ENCODE measurements at places on chromosomes 3 and 15.

GRCh38 chr15:86810329-86810728 lies 730.7 kb downstream of the AGBL1 start:
- no peak for DNase-seq

- DNase-seq: no peak
Observed at GRCh38 chr3:63467392-63467791, 185.1 kb upstream of the SNTN start.

DNA sequence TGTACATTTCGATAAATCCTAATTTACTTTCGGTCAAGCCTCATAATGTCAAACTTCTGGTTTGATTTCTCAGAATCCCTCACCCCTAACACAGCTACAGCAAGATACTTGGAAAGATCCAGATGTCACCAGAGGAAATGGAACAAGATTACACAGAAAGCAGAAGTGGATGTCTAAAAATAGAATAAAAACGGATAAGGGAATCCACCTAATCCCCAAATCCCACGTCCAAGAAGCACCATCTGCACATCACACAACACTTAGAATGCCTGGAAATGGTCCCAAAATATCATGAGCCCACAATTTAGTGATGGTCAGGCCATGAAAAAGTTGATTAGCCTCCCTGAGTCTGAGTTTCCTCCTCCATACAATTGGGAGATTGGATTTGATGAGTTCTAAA lies 61.7 kb downstream of the AGTR1 start:
- DNase-seq: no peak

GRCh38 chr15:73680549-73680948 lies 3.6 kb upstream of the CD276 start:
- no peak for DNase-seq

GRCh38 chr3:157046520-157046919 lies 113.4 kb downstream of the CCNL1 start:
- DNase-seq: no peak

GRCh38 chr3:184110316-184110725 lies 13.5 kb downstream of the HTR3E start:
- DNase-seq: no peak

GRCh38 chr3:125165189-125165947 lies 47.2 kb downstream of the SLC12A8 start:
- DNase-seq: no peak

GRCh38 chr3:99509224-99509623 lies 129.2 kb upstream of the COL8A1 start:
- no peak for DNase-seq

DNA sequence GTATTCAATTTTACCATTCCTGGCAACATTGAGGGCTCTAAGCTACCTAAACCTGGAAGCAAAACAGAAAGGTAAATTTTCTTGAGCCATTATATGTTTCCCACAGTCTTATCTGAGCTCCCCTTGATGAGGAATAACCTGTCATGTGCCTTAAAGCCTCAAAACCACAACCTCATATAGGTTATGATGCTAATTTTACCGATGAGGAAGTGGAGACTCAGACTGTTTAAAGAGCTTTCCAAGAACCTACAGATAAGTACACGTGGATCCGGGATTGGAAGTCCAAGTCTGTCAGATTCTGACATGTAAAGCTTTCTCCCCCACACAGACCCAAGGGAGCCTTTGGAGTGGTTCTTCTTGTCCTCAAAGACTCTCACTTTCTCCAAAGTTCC lies 140.5 kb downstream of the SEMA6D start:
- no peak for DNase-seq

GRCh38 chr3:69442771-69443311 lies 57.0 kb upstream of the FRMD4B start:
- DNase-seq: peak; percentile 6

GRCh38 chr3:42071904-42072812 lies 19.0 kb upstream of the TRAK1 start:
- DNase-seq: no peak

DNA sequence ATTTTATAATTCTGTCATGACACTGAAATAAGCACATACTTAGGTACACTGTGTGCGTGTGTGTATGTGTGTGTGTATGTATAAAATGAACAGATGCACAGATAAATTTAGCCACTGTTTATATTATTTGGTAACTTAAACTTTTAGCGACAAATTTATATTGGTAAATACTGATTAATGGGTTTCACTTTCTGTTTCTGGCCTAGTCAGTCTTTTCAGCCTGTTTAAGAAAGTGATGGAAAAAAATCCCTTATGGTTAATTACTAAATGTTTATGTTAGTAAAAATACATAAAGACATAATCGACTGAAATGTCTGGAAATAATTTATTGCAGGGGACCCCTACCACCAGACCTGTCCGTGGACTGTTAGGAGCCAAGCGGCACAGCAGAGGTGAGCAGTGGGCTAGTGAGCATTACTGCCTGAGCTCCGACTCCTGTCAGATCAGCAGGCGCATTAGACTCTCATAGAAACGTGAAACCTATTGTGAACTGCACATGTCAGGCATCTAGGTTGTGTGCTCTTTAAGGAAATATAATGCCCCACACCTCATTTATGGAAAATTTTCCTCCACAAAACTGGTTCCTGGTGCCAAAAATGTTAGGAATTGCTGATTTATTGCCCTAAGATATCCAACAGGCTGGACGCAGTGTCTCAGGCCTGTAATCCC lies 717.4 kb downstream of the SI start:
- no peak for DNase-seq

DNA sequence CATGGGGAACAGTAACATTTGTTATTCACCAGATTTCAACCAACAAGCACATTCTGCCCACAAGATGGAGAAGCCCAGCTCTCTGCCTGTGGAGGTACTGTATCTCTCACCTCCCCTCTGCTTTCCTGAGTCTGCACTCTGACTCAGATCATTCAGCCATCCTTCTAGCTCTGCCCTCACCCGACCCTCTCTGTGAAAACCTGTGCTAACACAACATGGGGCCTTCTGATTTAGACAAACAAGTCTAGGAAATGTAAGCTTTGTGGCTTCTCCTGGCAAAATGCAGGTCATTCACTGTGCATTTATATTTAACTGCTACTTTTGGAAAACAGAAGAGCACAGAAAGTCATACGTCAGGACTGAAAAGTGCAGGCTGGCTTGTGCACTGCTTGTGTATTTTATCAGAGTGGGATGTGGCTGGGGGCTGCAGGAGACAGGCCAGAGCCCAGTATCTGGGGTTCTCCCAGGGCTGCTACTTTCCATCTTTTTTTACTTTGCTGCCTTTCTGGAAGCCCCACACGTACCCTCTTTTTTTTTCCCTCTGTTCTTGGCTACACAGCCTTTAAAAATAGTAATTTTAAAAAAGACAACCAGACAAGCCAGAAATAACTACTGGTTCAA lies 50.8 kb downstream of the SUSD5 start:
- DNase-seq: no peak

DNA sequence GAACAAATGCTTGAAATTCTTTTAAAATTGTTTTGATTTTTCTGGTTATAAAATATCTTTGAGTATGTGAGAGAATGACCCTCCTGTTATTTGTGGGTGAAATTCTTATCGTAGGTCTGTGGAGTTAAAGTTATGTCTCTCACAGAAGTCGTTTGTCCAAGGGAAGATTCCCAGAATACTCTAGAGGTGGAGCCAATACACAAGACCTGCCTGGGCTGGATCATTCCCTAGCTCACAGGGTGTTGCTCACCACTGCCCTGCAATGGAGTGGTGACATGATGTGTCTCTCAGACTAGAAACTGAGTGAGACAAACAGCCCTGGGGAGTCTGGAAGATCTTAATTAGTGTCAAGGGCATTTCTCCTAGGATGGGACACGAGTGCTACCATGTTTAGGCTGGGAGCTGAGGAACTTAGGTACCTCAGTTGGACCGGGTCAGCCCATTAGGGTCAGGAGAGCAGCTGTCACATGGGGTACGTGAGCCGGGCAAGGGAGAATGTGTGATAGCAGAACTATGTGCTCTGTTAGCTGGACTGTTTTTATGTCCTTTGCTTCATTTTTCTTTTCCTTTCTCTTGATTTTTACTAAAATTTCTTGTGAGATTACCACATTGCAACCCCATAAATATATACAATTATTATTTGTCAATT lies 53.6 kb upstream of the MYO5C start:
- no peak for DNase-seq

DNA sequence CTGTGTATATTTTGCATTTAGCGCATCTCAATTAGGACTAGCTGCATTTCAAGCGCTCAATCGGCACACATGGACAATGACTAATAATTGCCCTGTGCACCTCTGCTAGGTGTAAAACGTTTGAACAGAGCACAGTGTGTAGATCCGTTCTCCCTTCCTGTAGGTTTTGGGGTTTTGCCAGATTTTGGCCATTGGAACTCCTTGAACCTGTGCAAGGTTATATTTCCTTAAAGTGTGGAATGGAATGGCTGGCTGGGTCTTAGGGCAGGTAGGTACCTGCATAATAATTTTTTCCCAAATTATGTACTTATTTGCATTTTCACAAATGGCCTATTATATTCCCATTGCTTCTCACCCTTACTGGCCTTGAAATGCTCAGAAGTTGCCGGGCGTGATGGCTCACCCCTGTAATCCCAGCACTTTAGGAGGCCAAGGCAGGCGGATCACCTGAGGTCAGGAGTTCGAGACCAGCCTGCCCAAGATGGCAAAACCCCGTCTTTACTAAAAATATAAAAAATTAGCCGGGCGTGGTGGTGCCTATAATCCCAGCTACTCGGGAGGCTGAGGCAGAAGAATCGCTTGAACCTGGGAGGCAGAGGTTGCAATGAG lies 777 bp downstream of the RNU5B-1 start:
- DNase-seq: no peak

DNA sequence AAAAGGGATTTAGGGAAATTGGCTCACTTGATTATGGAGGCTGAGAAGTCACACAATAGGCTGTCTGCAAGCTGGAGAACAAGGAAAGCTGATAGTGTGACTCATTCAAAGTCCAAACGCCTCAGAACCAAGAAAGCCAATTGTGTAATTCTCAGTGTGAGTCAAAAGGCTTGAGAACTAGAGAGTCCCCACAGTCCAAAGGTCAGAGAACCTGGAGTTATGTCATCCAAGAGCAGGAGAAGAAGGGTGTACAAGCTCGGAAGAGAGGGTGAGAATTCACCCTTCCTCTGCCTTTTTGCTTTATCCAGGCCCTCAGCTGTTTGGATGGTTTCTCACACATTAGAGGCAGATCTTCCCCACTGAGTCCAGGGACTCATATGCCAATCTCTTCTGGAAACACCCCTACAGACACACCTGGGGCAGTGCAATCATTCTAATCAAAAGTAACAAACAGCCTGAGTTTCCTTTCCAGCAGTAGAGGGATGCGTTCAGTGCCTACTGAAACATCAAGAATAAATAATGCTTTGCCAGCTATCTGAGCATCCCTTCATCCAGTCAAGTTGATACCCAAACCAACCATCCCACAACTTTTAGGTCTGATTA lies 271.5 kb downstream of the SATB1 start:
- DNase-seq: no peak

GRCh38 chr15:66764072-66764786 lies 62.2 kb downstream of the SMAD6 start:
- DNase-seq: no peak

DNA sequence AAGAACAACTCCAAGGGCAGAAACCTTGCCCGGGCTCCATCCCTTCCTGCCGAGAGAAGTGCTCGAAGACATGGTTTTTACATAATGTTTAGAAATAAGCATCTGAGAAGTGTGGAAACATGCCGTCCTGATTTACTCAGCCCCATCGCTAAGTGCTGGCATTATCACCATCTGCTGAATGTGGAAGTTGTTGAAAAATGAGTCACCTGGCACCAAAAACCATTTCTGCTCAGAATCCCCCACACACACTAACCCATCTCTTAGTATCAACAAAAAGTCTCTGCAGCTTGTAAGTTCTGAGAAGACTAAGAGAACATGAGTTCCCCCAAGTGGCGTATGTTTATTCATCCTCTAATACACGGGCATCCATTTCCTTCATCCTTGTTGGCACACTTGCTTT lies 51.0 kb upstream of the ARL8B start:
- no peak for DNase-seq

DNA sequence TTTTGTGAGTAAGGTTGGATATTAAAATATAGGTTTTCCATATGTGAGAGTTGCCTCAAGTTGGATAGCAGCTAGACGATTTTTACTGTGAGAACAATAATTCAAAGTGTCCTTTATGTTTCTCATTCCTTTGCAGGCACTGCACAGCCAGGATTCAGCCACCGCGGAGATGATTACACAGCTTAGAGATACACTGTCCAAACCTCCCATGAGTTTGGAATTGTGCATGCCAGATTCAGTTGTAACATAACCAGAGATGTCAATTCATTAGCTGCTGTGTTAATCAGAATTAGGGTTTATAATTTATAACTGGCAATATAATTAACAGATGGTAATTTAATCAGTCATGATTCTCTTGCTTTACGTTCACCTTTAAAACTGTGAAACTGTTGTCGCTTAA lies 132.3 kb downstream of the GABRB3 start:
- no peak for DNase-seq
